ENCODE measurements at places on chromosomes 4 and X.

DNA sequence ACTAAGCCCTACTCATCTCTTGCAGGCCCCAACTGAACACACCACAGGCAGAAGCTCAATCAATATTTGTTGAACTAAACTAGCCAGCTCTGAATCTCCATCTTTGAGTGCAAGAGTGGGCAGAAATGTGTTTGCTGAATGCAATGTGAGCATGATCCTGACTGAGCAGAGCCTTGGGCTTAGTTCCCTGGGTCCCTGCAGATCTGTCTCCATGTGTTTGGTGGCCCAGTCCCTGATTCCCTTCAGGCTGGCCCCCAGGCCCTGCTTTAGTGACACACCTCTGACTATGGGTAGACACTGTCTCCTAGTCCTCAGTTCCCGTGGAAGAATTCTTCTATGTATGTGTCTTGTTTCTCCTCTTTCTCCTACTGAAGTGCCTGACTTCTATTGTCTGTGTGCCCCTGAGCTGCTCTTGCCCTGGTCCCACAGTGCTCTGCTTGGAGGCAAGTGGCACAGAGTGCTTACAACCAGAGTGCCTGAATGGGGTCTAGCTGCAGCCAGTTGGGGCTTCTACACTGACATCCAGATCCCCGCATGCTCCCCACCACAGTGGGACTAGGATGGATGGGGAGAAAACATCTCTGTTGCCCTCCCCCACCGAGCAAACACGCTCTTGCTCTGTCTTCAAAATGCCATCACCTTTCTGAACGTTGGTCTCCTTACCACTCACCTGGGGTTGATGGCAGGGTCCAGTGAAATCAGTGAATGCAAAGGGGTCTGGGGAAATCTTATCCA, 9.3 kb downstream of the PJA1 start:
- DNase-seq = no peak

DNA sequence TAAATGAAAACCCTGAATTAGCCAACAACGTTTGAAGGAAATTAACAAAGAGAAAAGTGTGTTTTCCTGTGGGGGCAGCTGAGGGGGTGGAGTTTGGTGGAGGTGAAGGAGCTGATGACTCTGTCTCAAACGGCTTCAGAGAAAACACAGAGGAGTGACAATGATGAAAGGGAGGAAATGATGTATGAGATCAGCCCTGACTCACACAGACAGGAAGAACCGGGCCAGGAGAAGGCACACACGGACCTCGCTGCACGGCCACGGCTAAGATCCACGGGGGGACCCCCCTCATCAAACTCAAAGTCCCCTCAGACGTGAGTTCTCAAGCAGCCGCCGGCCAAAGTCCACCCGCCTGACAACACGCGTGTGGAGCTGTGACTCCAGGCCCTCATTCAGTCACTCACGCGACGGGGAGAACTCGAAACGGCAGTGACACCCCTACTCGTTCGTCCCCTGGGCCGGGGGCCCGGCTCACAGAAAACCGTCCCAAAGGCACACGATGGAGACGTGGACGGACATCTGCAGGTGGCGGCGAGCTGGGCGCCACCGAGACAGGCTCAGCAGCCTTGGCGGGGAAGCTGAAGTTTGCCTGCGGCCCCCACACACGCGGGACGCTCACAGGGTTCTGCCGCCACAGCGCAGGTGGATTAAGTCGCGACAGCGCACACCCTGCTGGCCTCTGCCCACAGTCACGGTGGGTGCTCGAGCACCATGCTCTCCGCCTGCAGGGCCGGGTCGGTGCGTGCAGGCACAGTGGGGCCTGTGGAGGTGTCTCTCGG, 28.8 kb downstream of the PPP2R3B start:
- DNase-seq = peak; percentile 40

GRCh38 chr4:30380404-30380998, 339.7 kb upstream of the PCDH7 start:
- DNase-seq = peak; percentile 19

DNA sequence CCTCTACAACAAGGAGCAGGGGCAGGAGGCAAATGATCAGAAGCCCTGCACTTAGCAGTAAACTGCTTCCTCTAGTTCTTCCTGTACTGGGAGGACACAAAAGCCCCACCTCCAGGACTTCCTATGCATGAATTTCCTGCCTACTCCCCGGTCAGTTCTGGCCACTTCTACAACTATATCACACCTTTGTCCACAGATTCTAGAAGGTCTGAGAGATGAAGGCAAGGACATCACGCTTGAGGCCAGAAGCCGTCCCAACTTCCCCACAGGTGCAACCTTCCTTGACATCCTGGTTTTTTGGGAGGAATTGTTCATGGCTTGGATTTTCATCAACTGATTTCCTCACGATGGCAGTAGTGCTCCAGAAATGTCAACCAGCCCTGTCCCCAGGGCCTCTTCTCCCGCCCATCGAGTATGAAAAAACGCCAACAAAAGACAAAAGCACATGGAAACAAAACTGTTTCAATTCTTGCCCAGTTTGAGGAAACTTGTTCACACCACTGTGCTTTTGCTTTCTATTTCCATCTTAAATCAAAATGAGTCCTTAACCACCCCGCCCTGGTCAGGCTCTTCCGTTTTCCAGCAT, 206.5 kb upstream of the STK26 start:
- peak; percentile 67 for DNase-seq

- DNase-seq = no peak
Observed at GRCh38 chrX:46295963-46296362, 249.3 kb downstream of the ZNF674 start.

- DNase-seq = no peak
Observed at GRCh38 chr4:147480891-147481576, at the start of gene EDNRA. EDNRA (plus strand) TSS chr4:147481097; CDS start chr4:147485682, 4,585 bp downstream.

DNA sequence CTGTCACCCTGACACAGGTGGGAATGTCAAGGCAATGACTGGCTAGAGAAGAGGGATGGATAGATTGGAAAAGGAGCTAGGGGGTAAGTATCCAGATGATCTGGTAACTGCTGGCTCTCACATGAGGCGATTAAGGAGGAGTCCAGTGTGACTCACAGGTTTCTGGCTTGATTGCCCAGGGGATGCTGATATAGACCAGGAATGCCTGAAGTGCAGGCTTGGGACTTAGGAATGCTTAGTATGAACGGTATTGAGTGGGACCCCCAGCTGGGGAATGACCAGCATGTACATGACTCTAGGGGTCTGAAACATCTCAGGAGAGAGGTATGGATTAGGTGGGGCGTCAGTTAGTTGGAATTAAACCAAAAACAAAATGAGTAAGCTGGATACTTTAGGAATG, 65.8 kb upstream of the PRPS1 start:
- no peak for DNase-seq
